ENCODE measurements at places on chromosomes 16 and 17.

DNA sequence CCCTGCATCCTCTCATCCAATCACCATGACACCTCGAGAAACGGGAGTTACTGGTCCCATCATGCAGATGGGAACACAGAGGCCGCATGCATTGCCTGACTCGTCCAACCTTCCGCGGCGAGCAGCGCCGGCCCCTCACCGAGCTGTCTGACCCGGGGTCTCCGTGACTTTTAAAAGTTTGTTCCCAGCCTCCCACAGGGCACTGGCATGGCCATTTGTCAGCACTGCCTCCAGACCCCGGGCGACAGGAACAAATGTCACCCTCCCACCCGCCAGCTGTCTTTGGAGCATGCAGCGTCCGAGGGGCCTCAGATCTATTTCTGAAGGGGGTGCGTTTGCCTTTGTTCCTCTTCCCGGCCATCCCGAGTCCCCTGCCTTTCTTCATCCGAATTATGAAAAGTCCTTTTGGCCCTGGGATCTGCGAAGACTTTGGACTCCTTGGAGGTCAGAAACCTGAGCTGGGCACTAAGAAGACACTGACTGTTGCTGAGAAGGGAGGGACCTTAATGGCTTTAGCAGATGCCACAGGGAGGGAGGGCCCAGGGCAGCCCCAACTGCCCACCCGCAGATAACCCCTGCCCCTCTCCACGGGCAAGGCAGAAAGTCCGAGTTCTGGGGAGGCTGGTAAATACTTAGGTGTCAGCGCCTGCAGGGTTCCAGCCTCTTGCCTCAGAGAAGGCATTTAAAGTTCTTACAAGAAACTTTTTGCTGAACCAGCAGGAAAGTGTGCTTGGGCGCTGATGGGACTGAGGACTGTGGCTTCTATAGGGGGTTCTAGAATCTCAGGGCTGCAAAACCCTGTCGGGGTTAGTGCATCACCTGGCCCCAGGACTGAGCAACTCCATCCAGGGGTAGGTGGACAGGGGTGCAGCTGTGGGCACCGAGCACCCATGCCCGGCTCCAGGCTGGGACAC is 348.1 kb downstream of the FOXL1 start:
- DNase-seq: no peak

DNA sequence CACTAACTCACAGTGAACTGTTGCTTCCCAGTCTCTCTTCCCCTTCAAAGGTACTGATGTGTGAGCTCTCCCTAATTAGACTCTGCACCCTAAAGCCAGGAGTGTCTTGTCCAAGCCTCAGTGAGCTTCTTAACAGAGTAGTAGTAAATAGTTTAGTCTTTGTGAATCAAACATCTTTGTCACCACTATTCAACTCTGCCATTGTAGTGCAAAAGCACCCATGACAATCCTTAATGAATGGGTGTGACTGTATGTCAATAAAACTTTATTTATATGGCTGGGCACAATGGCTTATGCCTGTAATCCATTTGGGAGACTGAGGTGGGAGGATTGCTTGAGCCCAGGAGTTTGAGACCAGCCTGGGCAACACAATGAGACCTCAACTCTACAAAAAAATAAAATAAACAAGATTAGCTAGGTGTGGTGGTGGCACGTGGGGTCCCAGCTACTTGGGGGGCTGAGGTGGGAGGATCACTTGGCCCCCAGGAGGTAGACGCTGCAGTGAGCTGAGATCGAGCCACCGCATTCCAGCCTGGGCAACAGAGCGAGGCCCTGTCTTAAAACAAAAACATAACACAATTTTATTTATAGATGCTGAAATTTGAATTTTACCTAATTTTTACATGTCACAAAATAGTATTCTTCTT is 45.5 kb upstream of the TNRC6A start:
- DNase-seq: no peak

GRCh38 chr16:77111056-77111565 is 79.9 kb upstream of the MON1B start:
- peak; percentile 13 for DNase-seq

DNA sequence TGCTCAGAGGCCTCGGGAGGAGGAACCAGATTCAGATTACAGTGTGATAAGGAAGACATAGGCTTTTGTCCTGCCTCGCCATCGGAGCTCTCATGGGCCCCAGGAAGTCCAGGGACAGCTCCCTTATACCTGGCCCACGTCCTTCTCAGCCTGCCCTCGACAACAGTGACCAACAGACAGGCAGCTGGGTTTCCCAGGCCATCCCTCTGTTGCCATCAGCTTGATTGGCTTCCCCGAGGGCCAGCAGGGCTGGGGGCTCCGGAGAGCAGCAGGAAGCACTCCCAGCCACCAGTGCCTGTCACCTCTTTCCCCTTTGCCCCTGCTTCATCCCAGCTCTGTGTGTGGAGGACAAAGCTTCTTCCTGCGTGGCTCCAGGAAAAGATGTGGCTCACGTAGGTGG is 17.6 kb downstream of the CD300A start:
- no peak for DNase-seq

DNA sequence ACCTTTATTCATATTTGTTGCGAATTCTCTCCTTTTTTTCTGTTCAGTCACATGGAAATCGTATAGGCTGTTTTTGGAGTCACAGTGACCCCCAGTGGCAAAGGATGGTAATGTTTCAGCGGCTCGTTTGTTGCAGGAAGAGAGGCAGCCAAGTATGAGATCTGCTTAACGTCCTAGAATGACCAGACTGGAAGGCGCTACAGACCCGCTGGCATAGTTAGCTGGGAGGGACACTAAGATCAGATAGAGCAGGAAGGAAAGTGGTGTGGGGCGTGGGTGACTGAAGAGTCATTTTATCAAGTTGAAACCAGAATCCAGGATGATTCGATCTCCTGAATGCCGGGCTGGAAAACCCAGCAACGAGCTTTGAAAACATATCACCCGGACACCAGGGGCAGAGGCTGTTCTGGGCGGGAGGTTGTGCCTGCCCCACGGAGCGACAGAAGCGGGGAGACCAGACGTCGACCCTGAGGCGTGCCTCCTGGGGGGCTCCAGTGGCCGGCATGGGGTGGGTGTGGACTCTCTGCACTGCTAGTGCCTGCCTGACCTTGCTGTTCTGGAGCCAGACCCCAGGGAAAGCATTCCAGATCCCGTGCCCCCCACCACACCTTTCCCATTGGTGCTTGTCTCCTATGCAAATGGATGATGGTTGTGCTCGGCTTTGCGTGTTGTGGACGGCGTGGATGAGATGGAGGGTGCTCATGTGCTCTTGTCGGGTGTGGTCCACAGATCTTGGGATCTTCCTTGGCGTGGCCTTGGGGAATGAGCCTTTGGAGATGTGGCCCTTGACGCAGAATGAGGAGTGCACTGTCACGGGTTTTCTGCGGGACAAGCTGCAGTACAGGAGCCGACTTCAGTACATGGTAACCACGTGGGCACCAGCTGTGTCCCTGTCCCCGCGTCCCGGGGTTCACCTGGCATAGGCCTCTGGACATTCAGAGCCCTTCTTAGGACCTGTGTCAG is 7.7 kb downstream of the IL34 start:
- peak; percentile 86 for DNase-seq

DNA sequence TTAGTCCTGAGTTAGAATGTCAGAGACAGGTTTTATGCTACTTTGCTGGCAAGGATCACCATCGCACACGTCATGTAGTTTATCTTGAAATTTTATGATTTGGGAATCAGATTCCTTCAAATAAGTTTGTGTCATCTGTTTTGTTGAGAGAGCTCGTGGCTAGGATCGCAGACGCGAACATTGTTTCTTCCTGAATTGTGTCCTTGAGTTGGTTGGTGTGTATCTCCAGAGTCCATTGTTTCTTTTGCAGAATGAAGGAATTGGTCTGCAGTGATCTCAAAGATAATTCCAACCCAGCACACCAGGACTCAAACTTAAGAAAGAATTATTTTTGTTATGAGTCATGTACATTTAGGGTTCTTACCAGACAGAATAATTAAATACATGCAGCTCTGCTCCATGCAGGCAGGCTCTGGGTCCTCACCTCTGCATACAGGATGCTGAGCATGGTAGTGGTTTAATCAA is 51.6 kb downstream of the PRKCA start:
- no peak for DNase-seq

DNA sequence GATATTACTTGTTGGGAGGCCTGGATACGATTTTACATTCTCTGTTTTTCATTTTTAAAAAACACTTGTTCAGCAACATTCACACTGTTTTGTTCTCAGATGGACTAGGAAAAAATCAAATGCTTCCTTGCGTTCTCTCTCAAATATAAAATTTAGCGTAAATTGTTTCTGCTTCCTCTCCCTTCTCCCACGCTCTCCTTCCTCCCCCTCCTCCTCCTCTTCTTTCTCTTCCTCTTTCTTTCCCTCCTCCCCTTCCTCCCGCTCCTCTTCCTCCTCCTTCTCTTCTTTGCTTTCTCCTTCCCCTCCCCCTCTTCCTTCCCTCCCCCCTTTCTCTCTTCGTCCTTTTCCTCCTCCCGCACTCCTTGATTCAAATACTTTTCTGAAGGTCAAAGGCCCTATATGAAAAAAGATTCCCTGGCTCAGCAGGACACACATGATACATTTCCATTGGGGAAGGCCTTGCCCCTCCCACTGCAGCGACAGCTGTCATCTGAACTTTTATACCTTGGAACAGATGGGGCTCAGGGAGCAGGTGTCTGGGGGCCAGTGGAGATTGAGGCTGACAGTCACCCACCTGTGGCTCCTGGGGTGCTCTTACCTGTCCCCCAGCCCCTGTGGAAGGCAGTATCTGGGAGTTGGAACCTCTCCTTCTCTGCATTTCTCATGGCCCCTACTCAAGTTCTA is 99.4 kb upstream of the SDK2 start:
- DNase-seq: no peak

DNA sequence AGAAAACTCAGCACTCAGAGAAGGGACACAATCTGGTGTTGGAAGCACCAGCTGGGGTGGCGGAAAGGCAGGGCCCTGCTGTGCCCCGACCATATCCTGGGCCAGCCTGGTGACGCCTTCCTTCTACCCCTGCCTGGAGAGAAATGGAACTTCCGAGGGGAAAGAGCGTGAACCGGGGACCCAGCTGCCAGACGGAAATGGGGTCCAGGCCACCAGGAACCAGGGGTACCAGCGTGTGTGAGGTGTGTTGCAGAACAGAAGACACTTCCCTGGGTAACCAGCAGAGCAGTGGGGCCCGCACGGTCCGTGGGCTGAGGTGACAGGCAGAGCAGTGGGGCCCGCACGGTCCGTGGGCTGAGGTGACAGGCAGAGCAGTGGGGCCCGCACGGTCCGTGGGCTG is 6.8 kb downstream of the RAB40B start:
- DNase-seq: no peak

DNA sequence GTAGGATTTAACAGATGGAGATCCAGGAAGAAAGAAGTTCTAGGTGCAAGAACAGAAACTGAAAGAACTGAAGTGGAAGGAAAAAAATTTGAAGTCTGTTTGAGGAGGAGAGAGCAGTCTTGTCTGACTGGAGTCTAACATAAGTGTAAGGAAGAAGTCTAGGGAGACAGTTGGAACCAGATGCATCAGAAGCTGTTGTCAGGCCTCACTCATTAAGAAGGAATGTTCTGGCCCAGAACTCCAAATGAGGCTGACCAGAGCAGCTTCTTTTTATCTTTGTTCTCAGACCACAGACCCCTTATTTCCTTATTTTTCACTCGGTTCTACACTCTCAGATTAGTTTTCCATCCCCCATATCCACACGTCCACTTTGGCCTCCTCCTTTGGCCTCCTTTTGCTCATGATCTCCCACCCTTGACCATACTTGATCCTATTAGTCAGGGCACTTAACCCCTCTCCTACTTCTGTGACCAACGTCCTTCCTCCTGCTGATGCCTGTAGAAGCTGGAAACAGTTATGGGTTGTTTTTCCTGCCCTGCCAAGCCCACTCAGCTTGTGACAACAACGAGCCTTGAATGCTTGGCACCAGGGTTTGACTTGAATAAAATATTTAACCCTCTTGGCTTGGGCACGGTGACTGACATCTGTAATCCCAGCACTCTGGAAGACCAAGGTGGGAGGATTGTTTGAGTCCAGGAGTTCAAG is 7.0 kb upstream of the MYH2 start:
- DNase-seq: no peak

DNA sequence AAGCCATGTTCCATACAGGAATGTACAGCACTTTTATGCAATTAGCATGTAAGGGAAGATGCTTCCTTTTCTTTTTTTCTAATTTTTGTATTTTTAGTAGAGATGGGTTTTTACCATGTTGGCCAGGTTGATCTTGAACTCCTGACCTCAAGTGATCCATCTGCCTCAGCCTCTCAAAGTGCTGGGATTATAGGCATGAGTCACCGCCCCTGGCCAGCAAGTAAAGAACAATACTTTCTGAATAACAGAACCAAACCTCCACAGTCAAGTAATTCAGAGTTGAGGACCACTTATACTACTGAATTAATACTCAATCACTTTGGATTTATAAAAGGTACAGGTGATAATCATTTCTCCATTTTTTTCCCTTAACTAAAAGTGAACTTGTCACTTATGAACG is 13.0 kb downstream of the C16orf87 start:
- peak; percentile 22 for DNase-seq

- no peak for DNase-seq
Measured at GRCh38 chr17:60138769-60139437, 10.9 kb upstream of the CA4 start.

DNA sequence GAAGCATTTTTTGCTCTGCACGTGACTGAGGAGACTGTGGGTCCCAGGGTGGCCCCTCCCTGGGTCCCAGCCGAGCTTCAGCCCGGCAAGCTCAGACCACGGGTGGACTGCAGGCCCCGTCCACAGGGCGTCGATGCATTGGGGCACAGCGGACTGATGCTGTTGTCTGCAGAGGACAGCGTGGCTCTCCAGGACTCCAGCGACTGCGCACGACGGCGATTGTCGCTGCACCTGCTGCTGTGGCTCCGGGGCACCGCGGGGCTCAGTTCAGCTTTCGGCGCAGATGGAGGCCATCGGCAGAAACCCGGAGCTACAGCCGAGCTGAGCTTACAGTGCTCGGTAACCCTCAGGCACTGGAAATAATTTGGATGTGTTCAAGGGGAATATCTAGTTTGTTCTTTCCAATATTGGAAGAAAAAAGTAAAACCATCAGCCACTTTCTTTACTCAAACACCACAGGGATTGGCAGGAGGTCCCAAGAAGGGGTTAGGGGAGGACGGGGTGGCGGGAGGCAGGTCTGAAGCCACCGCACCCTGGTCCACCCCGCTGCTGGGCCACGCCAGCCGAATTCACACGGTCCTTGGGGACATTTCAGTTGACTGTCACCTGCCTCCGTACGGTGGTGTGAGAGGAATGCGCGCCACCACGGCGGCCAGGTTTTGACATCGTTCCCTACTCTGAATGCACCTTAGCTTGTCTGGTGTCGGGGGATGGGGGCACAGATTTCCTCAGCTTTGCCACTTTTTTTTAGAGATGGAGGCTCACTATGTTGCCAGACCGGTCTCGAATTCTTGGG is 88.7 kb upstream of the RPH3AL start:
- DNase-seq: no peak

- DNase-seq: peak; percentile 34
Measured at GRCh38 chr17:17125136-17126084, 80.7 kb downstream of the PLD6 start.

GRCh38 chr17:1516388-1517161 is at the start of gene INPP5K:
Gene INPP5K, minus strand, starts transcription at chr17:1516612. Its CDS starts 113 bp downstream, at chr17:1516499.
- peak; percentile 96 for DNase-seq

- DNase-seq: no peak
Measured at GRCh38 chr16:23704772-23705516, 8.1 kb downstream of the ERN2 start.

- DNase-seq: no peak
Measured at GRCh38 chr17:46038414-46038813, 39.4 kb downstream of the STH start.

- peak; percentile 23 for DNase-seq
Measured at GRCh38 chr17:17467720-17468119, 9.1 kb upstream of the MED9 start.

GRCh38 chr16:83603723-83604570 is 203.8 kb upstream of the HSBP1 start:
- no peak for DNase-seq

GRCh38 chr16:70018254-70018653 is 67.1 kb downstream of the CLEC18A start:
- DNase-seq: peak; percentile 35
